ENCODE measurements at places on chromosomes 5 and 9.

DNA sequence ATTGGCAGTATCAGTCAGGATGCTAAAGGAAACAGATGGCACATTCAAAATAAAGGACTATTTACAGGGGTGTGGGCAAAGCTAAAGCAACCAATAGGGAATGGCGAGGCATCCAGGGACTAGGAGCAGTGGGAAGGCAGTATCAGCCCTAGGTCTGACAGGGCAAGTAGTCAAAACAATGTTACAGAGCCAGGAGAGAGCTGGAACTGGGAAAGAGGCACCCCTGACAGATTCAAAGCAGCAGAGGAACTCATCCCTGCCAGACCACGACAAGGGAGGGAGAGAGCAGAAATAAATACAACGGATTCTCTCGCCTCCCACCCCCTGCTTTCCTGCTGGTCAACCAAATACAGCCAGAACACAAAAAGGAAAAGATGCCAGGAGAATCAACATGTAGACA lies 371.5 kb downstream of the NR2F1-AS1 start:
- DNase-seq: no peak

DNA sequence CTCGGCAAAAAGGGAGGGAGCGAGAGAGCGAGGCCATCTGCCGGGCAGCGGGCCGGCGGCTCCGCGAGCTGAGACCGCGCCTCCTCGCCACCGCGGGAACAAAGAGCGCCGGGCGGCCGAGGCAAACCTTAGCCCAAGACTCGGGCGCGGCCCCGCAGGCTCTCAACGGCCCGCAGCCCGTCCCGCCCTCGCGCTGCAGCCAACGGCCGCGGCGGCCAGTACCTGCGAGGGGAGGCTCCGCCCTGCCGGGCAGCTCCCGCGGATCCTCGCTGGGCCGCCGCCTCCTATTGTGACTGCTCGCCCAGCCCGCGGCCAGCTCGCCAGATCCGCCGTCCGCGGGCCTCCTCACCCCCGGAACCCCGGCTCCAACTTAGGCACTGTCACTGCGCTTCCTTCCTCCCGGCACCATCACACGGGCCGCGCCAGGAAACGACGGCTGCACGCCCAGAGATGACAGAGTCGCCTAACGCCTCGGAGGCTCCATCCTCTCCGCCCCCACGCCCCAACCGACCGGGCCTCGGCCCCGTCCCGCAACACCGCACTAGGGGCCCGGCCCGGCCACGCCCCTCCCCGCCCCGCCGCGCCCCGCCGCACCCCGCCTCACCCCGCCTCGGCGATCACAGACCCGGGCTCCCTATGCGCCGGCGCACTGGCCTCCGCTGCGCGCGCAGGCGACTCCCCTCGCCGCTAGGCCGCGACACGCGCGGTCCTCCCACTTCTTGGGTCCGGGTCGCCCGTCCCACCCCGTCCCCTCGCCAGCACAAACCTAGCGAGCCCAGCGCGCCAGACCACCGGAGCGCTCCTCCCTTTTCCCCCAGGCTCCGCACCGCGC lies 479 bp upstream of the RNF38 start:
- DNase-seq: peak; percentile 82

- no peak for DNase-seq
Measured at GRCh38 chr5:149860801-149861322, 83.7 kb downstream of the PDE6A start.

GRCh38 chr5:8239646-8240045 lies 370.7 kb downstream of the MTRR start:
- no peak for DNase-seq

GRCh38 chr5:153626836-153627235 lies 136.4 kb downstream of the GRIA1 start:
- DNase-seq: no peak

DNA sequence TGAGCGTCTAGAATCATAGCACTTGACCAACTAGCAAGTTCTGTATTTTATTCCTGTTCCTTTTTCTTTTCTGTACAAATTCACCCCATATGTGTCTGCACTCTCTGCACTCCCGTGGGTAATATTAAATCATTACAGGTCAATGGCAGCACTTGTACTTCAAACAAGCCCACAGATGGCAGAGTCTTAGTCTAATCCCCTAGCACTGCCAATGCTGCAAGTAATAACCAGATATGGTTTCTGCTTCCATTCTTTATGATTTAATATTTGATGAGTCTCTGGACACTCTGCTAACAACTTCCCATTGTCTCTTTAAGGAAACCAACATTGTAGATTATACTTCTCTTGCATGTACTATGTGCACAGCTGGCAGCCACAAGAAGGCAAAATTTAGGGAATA lies 343.8 kb upstream of the CHD1 start:
- no peak for DNase-seq

DNA sequence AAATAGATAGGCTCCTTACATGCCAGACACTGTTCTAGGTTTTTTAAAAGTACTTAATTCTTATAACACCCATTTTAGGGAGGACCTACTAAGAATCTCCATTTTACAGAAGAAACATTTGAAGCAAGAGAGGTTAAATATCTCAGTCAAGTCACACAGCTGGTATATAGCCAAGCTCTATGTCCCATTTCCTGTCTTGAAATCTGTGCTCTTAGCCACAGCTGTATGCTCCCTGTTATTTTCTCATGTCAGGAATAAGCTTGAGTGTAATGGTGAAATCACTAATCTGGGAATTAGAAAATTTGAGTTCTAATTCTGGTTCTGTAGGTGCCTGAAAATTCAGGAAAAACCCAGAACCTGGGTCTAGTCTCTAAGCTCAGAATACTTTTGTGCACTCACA lies 208.7 kb downstream of the BRINP1 start:
- DNase-seq: no peak

GRCh38 chr9:99107421-99107820 lies 2.5 kb downstream of the TGFBR1 start:
- DNase-seq: no peak

DNA sequence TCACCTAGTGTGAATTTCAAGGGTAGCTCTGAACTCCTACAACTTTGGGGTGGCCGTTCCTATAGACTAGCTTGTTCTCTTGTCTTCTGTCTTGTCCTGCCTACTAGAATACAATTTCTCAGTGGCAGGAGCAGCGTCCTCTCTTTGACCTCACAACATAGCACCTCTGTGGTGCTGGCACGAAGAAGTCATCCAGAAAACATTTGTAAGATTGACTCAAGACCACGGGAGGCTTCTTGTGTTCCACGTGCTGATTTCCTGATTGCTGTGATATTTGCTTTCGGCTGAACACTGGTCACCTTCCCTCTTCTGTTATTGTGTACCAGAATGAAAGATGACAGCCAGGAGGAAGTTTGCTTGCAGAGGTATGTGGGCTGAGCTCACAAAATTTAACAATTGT lies 27.0 kb downstream of the SLC1A1 start:
- no peak for DNase-seq

- DNase-seq: no peak
Measured at GRCh38 chr9:113887436-113887835, 11.3 kb downstream of the ZNF618 start.

DNA sequence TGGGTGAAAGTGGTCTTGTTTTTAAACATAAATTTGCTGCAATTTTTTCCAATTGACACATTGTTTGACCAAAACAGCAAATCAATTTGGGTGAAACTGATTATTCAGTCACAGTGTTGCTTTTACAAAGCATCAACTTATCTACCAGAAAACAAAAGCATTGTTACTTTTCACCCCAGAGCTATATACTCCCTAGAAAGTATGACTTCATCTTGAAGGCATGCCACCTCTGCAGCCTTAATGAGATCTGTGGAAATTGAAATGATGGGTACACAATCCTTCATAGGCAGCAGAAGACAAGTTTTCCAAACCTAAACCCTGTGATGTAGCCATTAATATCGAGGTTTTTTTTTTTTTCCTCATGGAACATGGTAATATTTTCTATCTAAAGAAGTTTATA lies 615.9 kb downstream of the CHSY3 start:
- DNase-seq: no peak

DNA sequence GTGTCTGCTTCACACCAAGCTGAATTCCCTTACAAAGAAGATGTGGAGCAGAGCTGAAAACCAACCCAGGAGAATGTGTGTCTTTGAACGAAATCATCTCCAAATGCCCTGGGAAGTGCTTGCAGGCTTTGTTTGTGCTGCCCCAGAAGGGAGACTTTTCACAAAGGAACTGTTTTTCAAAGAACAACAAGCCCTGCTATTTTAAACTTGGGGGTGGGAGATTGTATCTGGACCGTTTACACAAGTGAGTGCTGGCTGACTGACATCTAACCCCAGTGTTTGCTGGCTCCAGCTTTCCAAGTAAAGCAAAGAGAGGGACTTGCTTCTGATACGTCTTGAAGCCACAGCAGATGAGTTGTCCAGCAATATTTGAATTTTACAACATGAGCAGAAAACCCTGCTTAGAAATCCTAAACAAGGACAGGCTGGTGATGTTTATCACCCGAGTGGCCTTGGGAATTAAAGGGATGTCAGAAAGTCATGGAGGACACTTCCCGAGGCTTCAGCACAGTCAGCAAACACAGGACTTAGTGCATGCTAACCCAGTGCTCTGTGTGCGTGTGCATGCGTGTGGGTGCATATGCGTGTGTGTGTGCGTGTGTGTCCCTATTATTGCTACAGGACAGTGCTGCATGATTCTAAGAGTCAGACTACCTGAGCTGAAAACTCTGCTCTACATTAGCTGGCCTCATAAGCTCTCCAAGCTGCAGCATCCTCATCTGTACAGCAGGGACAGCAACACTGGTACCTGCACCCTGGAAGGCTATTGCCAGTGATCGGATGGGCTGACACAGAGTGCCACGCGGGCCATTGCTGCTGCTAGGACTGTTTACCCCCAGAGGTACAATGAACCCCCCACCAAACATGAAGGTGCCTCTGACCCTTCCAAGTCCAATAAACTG lies 1.4 kb downstream of the ADAMTS12 start:
- no peak for DNase-seq

GRCh38 chr9:93906195-93906880 lies 48.8 kb downstream of the BARX1 start:
- no peak for DNase-seq

DNA sequence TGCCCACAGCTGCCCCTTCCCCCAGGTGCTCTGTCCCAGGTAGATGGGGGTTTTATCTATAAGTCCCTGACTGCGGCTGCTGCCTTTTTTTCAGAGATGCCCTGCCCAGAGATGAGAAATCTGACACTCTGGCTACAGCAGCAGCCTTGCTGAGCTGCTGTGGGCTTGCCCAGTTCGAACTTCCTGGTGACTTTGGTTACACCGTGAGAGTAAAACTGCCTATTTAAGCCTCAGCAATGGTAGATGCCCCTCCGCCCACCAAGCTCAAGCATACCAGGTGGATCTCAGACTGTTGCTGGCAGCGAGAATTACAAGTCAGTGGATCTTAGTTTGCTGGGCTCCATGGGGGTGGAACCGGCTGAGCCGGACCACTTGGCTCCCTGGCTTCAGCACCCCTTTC lies 56.8 kb downstream of the MINAR2 start:
- DNase-seq: no peak

- no peak for DNase-seq
Measured at GRCh38 chr9:34741628-34742027, 31.7 kb upstream of the CCL21 start.

GRCh38 chr5:81909677-81910076 lies 62.1 kb upstream of the ATG10 start:
- DNase-seq: no peak

- no peak for DNase-seq
Measured at GRCh38 chr5:32645246-32645645, 59.9 kb downstream of the SUB1 start.

- DNase-seq: no peak
Measured at GRCh38 chr5:38598994-38599617, 42.7 kb upstream of the LIFR start.

- no peak for DNase-seq
Measured at GRCh38 chr5:5221724-5222123, 81.6 kb downstream of the ADAMTS16 start.

GRCh38 chr9:127887792-127888191 lies 10.3 kb upstream of the AK1 start:
- DNase-seq: no peak

GRCh38 chr9:100229136-100229535 lies 123.6 kb downstream of the TEX10 start:
- no peak for DNase-seq

- DNase-seq: no peak
Measured at GRCh38 chr9:80204054-80204453, 632.3 kb downstream of the TLE4 start.

DNA sequence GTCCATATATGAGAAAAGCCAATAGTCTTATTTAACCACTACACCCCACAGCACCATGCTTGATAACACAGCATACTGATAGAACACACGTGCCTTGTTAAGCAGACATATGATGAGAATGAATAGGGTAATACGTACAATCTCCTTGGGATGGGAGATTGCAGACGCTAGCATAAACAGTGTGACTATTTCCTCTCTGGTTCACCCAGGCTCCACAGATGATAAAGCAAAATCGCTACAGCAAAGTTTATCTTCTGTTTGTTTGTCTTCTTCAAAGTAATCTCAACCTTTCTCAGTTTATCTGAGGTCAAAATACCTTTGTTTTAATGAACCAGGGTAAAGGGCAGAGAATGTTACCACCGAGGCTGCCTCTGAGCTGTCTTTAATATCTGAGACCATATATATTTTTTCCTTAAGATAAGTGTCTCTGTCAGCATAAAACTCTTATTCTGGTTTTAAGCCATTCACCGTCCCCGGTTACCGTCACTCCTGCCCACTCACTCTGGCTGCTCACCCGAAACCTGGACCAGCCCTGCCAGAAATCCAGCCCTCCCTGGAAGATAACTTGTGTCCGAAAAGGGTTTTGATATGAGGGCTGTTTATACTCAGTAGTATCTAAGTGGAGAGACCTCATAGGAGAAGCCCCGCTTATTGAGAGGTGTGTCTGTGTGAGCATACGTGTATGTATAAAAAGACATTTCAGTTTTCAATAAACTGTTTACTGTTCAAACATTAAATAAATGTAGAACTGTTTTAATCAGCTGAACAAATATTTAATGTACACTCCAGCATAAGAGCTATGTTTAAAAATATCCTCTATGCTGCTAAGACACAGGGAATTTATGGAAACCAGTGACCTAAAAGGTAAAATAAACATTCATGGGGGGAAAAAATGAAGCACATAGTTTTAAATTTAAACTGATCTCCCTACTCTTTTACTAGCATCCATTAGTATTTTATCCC lies 465.4 kb downstream of the RASEF start:
- DNase-seq: no peak

- no peak for DNase-seq
Measured at GRCh38 chr9:88833946-88834345, 157.3 kb upstream of the S1PR3 start.

DNA sequence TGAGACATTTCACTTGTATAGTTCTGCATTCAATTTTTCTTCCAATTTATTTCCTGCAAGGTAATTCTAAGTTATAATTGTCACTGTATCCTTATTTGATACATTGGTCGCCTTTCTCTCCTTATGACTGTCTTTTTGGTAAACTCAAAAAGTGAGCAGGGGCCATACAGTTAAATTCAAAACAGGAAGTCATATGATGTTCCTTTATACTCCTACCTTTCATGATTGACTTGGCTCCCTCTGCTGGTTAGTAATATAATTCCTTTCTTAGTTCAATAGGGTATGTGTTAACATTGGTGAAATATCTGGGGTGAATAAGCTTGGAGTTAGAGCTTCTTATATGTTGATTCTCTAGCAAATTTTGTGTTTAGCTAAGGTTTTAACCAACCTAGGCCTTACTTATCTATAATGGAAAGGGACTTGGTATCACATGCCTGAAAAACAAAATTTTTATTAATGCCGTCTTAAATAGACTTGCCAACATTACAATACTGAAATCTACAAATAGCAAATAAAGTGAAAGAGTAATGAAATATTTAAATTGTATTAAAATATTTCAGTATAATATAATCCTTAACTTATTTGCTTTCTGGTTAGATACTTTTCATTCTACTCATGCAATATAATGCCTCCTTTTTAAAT lies 6.0 kb upstream of the NIPBL start:
- DNase-seq: no peak
